NCI-H446 treated with DMSO at 0.1 percent for 48 hours (cell line): ENCODE measurements at places on chromosomes 1 and 21.
A peak's percentile ranks its signal among the peaks of the same experiment; 100 is the strongest.

DNA sequence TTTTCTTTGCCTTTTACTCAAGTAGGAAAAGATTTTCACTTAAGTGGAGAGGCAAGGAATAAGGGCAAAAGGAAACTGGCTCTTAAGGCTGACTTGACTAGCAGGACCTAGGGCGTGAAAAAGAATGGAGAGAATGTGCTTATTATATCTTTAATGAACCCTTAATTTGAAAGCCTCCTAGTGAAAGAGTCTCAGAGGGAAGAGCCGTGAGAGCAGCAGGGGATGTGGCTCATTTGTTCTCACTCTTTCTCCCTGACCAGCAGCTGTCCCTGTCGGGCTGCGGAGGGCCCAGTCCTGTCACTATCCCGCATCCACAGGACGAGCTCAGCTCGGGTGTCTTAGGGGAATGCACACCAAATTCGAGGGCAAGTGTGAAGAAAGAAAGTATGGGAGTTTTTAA is 180.1 kb downstream of the EDEM3 start:
- DNase-seq: no peak

- DNase-seq: no peak
These were observed 39.3 kb downstream of the BRINP2 start for GRCh38 chr1:177210071-177210470.

DNA sequence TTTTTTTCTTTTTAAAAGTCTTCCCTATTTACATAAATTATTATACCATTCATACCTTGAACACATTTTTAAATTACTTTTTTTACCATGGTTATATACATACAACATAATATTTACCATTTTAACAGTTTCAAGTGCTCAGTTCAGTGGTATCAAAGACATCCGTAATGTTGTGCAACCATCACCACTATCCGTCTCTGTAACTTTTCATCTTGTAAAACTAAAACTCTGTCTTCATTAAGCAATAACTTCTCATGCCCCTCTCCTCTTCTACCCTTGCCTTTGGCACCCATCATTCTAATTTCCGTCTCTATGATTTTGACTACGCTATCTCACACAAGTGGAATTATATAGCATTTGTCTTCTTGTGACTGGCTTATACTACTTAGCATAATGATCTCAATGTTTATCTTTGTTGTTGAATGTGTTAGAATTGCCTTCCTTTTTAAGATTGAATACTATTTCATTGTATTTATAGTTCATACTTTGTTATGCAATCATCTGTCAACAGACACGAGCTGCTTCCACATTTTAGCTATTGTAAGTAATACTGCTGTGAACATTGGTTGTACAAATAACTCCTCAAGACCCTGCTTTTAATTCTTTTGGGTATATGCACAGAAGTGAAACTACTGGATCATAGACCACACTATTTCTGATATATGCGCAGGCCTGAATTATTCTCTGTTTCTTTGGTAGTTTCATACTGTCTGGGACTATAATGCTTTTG is 689.5 kb upstream of the NCAM2 start:
- no peak for DNase-seq

GRCh38 chr1:245986404-245987218 is 520.5 kb downstream of the SMYD3 start:
- DNase-seq: peak; percentile 48

DNA sequence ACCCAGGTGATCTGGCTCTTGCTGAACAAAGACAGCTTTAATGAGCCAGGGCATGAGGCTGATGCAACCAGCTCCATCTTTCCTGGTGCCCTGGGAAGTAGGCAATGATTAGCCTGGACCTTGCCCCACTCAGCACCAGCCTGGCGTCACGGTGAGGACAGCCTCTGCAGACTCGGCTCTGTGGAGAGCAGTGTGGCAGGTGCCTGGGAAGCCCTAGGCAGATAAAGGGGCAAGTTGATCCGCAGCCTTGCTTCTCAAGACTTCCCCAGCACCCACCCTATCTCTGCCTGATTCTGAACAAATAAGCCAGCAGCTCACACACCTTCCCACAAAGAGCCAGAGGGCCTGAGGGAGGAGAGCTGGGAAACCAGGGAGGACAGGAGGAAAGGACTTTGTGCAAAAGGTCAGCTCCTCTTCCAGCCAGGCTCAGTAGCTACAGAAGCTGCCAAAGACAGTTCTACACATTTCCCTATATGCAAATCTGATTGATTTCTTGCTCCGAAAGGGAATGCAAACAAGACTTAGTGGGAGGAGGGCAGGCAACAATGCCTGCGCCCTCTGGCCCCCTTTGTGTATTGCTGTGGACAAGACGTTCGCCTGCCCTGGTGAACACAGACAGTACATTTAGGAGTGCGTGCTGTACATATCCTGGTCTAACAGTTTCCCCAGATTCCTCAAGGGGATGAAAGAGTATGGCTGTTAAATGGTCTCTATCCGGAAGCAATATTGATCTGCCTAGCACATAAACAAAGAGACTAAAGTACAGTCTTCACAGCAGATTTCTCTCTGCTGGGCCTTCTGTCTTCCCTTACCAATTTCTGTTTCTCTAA is 63.8 kb downstream of the BCAR3 start:
- DNase-seq: no peak
